Esophagus muscularis mucosa (tissue), 4 donors: ENCODE measurements at places on chromosomes 12 and 14.

GRCh38 chr12:7650091-7650490, 15.6 kb downstream of the APOBEC1 start:
- DNase-seq = no peak

DNA sequence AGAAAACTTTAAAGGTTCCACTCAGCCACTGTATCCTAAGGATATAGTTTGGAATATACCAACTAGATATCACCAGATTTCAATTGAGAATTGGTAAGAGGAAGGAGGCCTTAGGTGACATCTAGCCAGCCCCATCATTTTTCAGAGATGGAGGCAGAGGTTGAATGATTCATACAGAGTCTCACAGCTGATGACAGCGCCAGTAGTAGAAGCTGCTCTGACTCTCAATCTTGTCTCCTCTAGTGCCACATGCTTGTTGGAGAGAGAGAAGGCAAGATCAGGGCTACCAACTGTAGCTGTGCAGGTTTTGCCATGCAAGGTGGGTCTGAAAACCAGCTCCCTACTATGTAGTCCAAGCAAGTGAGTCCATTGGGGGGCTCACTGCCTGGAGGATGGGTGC, 6.1 kb downstream of the FRMD6 start:
- no peak for DNase-seq

GRCh38 chr14:96037891-96038557, 1.1 kb upstream of the C14orf132 start:
- DNase-seq = no peak

- no peak for DNase-seq
These were observed 5.2 kb downstream of the RAB15 start for GRCh38 chr14:64966976-64967375.

- no peak for DNase-seq
These were observed 119.8 kb downstream of the TMEM121 start for GRCh38 chr14:105646175-105646574.

DNA sequence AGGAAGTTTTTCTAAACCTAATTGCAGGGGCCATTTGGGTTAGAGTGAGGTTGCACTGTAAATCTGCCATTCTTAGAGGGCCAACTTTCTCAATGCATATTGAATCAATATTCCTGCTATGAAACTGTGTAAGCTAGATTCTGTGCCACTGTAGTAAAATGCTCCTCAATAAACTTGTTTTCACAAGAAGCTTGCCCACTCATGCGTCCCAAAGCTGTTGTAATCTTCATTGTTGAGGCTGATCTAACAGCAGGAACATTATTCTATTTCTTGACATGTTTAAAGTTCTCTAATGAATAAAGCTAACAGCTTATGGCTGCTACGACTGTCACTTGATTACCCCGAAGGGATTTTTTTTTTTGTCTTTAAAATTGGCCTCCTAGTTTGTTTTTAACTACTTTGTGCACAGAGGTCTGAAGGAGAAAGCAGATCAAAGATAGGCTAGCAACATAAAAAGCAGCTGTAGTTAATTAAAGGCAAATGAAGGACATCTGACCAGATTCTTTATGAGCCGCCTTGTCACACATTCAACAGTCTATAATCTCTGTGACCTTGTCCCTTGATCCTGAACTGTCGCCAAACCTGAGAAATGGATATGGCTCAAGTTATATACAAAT, 243.7 kb downstream of the PAX9 start:
- no peak for DNase-seq

DNA sequence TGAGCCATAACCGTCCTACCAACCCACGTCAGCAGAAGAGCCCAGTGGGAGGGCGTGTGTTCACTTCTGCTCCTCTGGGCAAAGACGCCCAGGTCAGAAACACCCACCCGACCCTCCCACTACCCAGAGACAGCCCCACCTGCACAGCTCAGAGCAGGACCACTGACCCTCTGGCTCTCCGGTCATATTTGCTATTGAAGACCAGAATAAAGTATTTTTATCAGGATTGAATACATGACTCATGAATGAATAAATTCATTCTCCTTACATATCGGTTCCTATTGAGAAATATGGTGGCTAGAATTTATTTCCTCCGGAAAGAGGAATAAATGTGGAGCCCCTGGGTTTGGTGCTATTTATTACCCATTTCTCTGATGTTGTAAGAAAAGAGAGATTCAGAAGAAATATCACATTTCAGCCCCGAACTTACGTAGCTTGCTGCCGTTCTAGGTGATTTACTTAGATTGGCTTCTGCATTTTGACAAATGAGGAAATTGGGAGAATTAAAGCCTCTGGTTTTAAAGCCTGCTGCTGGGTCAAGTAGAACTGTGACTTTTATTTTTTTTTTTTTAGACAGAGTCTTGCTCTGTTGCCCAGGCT, 36.4 kb upstream of the P2RX7 start:
- DNase-seq = no peak

GRCh38 chr12:115351514-115352077, 667.6 kb upstream of the TBX3 start:
- DNase-seq = no peak

DNA sequence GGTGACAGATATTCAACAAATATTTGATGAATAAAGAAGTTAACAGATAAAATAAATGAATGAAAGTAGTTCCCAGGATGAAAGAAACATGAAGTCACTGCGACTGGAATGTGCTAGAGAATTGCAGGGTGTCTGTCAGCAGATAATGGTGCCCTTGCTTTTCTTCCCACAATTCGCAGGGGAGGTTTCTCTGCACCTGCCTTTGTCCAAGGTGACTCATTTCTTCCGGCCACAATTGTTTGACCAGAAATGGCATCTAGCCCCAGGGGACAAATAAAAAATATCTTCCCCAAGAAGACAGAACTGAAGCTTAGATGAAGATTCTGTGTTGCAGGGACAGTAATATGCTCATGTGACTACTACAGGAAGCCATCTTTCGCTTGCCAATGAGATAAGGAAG, 316.1 kb upstream of the TBX3 start:
- no peak for DNase-seq

GRCh38 chr14:101225157-101226152, 321.9 kb upstream of the RTL1 start:
- peak; percentile 70 for DNase-seq

- no peak for DNase-seq
These were observed 23.8 kb upstream of the STRAP start for GRCh38 chr12:15858353-15858752.

DNA sequence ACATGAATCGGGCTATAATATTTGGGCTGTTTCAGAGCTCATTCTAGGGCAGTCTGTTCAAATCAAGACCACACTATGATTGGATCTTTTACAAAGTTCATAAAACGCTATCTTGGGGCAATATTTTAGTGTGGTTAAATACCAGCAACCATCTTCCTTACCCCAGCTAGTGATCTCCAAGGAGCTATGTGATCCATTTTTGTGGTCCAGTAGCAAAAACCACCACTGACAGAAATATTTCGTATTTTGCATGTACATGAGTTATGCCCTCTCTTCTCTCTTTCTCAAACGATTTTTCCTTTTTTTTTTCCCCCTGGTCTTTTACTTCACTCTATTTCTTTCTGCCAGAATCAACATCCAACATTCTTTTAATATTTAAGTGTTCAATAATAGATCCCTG, 280.6 kb upstream of the KITLG start:
- DNase-seq = no peak

DNA sequence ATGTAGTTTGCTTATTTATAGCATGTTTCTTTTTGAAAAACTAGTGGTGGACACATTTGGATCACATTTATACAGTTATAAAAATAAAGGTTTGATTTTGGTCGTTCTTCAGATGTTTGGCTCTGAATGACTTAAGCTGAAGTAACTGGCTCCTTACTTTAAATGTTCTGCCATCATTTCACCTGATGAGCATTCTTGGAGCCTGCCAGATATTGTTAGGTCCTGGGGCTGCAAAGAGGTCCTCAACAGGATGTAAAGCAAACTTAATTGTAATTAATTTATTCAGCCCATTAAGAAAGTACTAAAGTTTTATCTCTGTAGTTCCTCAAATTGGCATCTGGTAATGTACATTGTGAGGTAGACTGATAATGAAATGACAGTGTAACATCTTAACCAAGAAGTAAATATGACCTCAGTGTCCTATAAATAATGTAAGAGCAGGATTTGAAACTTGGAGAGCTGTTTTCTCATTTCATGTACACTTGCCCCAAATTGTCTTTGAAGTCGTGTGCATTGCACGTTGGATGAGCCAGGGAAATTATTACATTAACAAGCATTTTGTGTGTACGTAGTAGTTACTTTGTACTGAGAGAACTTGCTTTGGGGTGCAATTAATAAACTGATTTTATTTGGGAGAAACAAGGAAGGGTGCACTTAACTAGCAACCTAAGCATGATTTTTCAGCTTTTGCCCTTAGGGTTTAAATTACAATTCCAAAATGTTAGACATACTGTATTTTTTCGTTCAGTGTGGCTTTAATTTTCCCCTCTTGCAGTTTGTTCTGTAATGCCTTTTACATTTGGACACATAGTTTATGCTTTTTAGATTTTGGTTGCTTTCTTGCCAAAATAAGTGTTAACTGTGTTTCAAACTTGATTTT, 7.5 kb downstream of the EIF5 start:
- no peak for DNase-seq

DNA sequence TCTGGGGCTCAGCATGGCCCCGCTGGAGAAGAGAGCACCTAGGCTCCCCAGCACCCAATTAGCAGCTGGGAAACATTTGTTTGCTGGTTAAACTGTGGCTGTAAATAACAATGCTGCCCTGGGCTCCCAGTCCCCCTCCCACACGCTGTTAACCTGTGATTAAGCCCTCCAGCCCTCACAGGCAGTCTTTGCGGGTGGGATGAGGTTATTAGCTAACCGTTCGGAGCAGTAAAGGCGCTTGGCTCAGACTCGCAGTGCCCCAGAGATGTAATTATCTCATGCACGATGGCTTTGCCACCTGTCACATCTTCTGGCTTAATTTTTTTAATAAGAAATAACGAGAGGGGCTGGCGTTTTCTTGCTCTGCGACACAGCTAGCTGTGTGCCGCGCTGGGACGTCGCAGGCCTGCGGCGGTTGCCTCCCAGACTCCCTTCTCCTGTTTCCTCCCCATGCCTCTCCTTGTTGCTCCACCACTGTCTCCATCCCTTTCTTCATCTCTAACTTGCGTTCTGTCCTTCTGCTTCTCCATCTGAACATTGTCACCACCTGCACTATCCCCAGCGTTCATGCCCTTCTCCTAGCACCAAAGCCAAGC, 239.2 kb upstream of the FKBP4 start:
- DNase-seq = no peak

DNA sequence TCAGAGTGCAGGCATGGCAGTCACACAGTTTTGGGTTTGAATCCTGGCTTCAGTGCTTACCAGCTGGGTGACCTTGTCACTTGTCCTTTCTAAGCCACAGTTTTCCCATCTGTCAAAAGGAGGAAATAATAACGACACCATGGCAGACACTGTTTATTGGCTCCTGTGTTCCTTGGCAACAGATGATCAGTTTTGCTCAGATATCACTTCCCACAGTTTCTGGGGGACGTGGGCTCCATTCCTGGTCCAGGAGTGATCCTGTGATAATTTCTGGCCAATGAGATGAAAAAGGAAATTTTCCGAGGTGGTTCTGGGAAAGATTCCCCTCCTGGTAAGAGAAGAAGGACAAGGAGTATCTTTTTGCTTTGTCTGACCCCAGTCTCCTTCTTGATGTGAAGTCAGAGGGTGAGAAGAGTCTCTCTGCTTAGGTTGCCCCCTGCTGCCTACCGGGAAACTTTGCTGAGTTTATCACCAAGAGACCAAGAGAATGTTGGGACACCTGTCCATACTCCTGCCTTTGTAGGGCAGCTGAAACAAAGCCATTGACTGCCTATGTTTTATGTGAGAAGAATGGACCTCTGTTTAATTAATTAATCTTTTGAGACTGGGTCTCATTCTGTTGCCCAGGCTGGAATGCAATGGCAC, 178.9 kb upstream of the NRXN3 start:
- no peak for DNase-seq

GRCh38 chr14:106518054-106518943, 991.9 kb downstream of the TMEM121 start:
- no peak for DNase-seq

- DNase-seq = no peak
These were observed 51.2 kb downstream of the PITPNM2 start for GRCh38 chr12:123099560-123100192.

GRCh38 chr12:44078273-44078672, 242.4 kb downstream of the TMEM117 start:
- DNase-seq = no peak

DNA sequence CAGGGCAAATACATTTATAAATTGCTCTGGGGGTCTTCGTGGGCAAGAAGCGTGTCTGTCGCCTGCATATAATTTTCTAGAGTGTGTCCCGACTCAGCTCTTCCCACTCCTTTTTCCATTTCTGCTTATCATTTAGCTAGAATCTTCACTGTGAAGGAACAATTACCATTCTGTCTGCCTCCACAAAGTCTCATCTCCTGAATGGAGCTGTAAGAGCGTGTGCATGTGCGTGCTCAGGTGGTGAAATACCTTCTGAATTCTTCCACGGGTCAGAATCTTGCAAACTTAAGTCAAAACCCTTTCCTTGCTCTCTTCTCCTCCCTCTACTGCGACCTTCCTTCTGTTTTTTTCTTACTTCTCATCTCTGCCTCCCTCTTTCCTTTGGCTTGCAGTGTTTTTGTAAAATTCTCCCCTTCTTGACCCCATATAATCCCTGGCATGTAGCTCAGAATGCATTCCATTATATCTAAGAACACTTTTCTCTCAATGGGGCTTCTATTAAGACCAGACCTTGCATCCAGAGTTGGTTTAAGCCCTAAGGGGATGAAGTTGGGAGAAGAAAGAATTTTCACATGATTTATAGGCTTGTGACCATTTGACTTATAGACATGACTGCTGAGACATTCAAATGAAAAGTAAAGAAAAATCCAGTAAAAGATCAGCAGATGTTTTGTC, 25.0 kb upstream of the GSG1 start:
- no peak for DNase-seq

- no peak for DNase-seq
These were observed 58.1 kb upstream of the DIO2 start for GRCh38 chr14:80269353-80269925.

DNA sequence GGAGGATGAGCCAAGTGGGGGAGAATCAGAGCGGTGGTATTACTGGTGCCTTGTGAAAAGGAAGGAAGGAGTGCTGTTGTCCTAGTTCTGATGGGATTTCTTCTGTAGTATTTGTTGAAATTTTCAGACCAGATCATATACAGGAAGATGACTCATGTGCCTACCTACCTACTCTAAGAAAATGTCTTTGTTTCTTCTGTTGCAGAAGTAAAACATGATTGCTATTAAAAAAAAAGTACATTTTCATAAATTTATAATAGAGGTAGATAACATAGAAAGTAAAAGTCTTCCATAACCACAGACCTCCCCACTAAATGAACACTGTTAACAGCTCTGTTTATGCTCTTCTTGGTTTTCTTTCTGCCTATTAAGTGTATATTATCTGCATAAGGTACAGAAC, 26.9 kb downstream of the SAMD4A start:
- no peak for DNase-seq

GRCh38 chr12:1805441-1806081, 14.8 kb upstream of the LRTM2 start:
- DNase-seq = no peak
